ENCODE measurements at places on chromosomes 16 and 17.

DNA sequence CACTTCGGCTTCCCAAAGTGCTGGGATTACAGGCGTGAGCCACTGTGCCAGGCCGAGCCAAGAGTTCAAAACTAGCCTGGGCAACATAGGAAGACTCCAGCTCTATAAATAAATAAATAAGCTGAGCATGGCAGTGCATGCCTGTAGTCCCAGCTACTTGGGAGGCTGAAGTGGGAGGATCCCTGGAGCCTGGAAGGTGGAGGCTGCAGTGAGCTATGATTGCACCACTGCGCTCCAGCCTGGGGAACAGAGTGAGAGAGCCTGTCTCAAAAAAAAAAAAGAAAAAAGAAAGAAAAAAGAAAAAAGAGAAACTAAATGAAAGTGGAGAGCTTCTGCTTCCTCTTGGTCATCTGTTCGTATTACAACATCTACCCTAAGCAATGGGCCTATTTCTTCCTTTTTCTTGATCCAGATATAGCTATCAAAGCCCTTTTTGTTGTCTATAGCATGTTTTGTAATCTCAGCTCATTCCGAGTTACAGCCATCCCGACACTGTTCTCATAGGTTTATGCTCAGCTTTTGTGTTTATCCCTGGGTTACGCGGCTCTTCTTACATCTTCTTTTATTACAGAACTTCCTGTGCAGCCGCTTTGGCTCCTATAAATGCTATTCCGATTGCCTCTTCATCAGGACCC lies 14.1 kb upstream of the MAPK3 start:
- no peak for DNase-seq

GRCh38 chr17:78124081-78124835 lies 4.3 kb downstream of the TMC6 start:
- no peak for DNase-seq

GRCh38 chr17:260944-261343 lies 79.5 kb upstream of the DOC2B start:
- no peak for DNase-seq

DNA sequence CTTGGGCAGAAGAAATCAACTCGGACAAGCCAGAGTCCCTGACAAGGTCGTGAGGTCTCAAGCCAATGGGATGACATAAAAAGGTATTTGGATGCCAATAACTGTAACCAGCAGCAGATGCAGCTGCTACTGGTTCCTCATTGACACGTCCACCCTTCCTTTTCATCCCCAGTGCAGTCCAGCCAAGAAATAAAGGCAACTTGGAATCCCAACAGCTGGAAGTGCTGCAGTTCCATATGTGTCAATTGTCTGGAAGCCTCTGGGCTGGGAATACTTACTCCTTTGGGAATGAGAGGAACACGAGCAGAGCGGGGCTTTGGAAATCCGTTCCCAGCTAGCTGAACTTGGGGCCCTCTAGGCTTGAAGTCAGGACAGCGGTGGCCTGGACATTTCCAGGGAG lies 360.4 kb upstream of the ZFHX3 start:
- no peak for DNase-seq

GRCh38 chr17:49545806-49546545 lies 29.7 kb upstream of the NXPH3 start:
- no peak for DNase-seq

DNA sequence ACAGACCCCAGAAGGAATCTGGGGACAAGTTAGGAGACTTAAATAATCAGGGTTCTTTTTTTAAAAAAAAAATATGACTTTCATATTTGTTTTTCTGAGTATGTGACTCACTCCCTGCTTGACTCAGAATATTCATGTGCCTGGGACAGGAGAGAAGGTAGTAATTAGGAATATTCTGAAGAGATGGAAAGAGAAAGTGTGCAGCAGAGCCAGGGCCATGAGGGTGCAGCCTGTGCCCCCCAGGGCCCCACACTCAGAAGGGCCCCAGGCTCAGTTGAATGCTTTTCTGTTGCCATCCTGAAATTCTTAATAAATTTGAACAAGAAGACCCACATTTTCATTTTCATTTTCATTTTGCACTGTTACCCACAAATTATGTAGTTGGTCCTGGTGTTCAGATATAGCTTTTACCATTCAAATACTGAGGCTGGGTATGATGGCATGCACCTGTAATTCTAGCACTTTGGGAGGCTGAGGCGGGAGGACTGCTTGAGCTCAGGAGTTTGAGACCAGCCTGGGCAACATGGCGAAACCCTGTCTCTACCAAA lies 11.5 kb upstream of the LONP2 start:
- peak; percentile 31 for DNase-seq

- no peak for DNase-seq
Measured at GRCh38 chr17:12794919-12795532, 5.7 kb downstream of the ARHGAP44 start.

GRCh38 chr16:7722761-7723160 lies 390.1 kb downstream of the RBFOX1 start:
- DNase-seq: no peak

DNA sequence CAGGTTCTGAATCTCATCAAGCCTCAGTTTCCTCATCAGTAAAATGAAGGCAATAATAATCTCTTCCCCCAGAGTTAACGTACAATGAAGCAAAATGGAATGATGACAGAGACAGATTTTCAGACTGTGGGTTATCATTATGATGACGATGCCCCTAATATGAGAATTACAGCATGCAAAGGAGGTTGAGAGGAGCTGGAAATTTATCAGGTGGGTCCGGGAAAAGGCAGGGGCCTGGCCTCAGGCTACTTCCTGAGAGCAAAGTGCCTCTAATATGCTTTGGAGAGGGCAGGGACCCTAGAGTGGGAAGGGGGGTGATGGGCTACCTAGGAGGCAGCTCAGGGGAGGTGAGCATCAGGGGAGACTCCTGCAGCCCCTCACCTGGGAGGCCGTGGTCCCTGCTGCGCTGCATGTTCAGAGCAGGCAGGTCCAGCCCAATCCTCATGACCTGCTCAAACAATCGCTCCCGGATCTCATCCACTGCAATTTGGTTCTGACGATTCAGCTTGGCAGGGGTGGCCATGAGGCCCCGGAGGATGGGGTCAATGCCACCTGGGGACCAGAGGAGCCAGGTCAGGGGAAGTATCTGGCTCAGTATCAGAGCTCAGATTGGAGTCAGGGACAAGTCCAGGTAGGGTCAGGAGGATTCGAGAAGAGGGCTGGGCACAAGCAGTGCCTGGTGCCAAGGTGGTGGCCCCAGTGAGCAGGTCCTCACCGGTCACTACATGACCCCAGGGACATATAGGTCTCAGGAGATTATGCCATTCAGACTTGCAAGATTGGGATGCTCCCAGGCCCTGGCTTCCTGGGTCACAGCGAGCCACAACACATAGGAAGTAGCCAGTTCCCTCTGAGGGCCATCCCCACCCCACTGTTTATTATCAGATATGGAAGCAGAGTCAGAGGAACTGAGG lies 8.1 kb downstream of the MPO start:
- DNase-seq: no peak

DNA sequence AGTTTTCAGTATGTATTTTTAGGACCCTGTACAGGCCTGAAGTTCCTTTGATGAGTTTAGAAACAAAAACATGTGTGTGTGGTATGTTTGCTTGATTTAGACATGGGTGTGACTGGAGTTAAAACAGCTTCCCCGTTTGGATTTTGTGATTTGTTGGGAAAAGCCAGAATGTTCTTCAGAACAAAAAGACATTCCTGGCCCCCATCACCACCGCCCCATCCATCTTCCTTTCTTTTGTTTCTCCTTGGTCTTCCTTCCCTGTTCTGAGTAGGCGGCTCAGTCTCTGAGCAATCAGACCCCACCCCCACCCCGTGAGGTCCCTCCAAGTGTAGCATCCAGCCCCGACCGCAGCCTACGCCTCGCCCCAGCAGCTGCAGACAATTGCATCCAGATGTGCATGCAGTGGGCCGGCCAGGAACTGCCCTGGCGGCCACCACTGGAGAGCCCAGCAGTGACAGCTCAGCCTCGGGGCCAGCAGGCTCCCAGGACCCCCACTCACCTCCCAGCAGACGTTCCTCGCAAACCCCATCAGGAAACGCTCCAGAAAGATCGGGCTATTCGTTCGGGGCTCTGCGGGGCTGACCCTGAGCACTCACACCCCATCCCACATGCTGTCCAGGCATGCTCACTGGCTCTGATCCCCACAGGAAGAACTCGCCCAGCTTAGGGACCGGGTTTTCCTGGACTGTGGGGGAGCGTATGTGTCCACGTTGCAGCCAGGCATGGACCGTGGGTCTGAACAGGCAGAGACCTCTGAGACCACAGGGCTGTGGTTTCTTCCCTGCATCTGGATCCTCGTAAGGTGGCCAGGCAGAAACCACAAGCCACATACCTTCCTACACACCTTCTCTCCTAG lies 99.8 kb upstream of the CDH5 start:
- no peak for DNase-seq

GRCh38 chr17:47280072-47280811 lies 26.6 kb downstream of the ITGB3 start:
- no peak for DNase-seq

DNA sequence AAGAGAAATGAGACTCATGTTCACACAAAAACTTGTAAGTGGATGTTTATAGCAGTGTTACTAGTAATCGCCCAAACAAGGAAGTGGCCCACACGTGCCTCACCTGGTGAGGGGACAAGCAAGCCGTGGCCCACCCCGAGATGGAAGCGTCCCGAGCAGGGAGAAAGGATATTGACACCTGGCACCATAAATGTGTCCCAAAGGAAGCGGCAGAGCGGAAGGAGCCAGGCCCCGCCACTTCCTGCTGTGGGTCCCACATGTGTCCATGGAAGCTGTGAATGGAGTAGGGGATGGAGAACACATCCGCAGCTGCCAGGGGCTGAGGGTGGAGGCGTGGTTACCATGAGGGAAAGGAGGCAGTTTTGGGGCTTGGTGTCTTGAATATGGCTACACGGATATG lies 18.9 kb downstream of the KCNJ18 start:
- DNase-seq: no peak

DNA sequence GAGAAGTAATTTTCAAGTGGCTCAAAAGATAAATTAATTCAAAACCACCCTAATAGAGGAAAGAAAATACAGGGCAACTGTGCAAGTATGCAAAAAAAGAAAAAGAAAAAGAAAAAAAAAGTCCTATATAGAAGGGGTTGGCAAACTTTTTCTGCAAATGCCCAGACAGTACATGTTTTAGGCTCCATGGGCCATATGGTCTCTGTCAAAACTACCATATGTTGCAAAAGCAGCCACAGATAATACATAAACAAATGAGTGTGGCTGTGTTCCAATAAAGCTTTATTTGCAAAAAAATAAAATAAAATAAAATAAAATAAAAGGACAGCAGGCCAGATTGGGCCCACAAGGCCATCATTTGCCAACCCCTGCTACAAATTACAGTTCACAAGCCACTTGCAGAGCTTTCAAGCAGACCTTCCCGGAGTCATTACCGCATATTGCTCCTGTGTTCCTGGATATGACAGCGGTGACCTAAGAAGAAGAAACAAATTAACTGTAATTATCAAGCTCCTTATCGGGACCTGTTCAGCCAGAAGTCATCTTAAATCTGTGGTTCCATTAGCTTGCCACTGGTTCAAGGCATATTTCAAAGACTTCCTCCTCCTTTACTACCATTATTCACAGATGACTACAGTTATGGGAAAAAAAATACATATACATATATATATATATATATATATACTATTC lies 15.9 kb downstream of the ZC3H7A start:
- DNase-seq: no peak

GRCh38 chr16:85461022-85461813 lies 151.9 kb upstream of the GSE1 start:
- DNase-seq: no peak

DNA sequence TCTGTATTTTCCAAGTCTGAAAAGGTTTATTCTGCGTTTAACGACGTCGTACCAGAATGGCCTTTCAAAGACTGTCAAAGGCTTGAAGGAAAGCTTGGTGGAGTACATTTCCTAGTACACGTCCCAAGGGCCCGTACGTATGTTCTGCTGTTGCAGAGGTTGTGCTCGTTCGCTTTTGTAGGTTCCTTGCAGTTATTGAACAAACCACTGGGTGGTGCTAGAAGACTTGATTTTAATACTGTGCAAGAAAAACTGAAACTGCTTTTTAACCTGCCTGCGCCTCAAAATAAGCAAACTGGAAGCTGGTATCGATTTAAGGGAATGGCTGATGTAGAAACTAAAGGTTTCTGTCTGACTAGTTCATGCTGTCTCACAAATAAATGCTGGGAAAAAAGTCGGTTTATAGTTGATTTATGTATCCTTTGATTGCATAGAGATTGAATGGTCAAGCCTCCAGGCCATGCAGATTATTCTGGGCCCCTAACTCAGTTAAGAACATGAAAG lies 54.6 kb downstream of the USP10 start:
- DNase-seq: peak; percentile 92

- no peak for DNase-seq
Measured at GRCh38 chr17:68910251-68910705, 44.9 kb downstream of the ABCA8 start.

DNA sequence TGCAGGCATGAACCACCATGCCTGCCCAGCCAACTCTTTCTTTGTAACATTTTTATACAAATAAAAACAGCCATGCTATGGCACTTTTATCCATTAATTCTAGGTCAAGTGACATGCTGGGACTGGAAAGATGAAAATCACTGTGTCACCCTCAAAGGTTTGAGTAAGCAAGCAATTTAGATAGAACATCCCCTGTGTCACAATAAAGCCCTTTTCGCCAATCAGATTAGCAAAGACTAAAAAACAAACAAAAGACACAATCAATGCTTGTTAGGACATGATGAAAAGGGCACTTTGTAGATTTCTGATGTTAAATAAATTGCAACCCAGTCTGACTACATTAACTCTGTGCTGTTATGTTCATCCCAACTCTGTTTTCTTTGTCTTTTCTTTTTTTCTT lies 26.4 kb downstream of the CHP2 start:
- no peak for DNase-seq

DNA sequence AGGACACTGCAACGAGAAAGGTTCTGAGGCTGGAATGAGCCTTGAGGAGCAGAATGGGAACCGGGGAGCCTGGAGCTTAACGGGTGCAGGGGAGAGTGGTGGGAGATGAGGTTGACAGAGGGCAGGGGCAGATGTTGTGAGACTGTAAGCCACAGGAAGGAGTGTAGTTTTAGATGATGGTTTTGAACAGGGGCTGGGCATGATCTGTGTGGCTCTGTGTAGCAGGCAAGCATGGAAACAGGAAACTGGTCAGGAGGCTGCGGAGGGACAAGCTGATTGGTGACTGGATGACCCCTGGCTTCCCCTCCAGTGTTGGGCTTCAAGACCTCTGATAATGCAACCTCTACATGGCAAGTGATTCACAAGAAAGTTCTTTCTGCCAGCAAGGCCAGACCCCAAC lies 1.4 kb upstream of the CNGB1 start:
- no peak for DNase-seq

- no peak for DNase-seq
Measured at GRCh38 chr17:54013072-54013471, 190.3 kb downstream of the KIF2B start.
